ENCODE measurements at places on chromosomes 4 and X.

- DNase-seq = no peak
Observed at GRCh38 chr4:4750187-4750586, 109.3 kb upstream of the MSX1 start.

- DNase-seq = no peak
Observed at GRCh38 chrX:39164212-39164611, 363.0 kb downstream of the MID1IP1 start.

GRCh38 chrX:55640854-55641253 lies 17.7 kb downstream of the FOXR2 start:
- no peak for DNase-seq

DNA sequence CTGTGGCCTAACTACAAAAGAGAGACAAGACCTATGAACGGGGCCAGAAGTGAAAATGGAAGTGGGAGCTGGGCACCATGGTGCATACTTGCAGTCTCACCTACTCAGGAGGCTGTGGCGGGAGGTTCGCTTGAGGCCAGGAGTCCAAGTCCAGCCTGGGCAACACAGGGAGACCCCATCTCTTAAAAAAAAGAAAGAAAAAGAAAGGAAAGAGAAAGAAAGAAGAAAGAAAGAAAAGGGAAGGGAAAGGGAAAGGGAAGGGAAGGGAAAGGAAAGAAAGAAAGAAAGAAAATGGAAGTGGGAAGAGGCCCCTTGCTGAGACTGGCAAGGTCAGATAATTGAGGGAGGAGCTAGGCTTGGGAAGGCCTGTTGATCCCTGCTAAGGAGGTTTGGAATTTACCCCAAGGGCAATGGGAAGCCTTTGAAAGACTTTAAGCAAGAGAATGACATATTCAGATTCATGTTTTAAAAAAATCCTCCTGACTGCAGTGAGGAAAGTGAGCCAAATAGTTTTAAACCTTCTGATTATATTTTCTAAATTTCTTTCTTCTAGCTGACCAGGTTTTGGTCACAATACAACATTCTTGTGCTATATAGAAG lies 17.7 kb upstream of the HERC5 start:
- DNase-seq = no peak

DNA sequence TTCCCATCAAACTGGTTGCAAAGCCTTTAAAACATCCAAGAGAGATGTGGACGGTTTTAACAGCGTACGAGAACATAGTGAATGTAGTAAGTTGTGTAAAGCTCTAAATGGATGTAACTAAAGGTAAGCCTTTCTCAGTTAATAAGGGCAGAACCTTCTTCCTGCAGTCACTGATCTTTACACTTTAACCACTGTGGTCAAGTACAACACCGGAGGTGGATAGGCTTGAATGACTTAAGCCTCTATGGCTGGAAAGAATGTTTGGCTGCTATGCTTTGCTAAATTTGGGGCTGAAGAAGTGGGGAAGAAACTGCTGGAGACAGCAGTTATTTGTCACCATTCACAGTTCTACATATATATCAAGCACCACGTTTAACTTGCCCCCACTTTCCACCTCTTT lies 285.1 kb upstream of the FMR1 start:
- DNase-seq = no peak

DNA sequence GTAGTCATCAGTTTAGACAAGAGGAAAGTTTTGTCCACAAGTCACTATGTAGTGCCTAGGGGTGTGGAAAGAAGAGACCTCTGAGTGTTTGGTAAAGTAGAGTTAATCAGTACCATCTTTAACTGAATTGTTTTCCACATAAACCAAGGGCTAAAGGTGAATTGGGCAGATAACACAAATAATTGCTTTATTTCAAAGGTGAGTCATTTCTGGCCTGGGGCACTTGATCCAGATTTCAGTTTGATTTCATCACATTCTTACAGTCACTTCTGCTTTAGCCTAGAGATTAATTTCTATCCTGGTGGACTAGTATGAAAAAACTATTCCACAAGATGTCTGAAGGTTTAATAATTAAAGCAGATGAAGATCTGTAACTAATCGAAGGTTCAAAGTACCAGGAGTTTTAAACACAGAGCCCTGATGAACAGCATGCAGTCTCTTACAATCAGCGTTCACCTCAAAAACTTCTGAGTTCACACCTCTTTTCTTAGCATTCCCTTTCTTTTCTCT lies 74.5 kb upstream of the BOD1L1 start:
- no peak for DNase-seq

- no peak for DNase-seq
Observed at GRCh38 chr4:147772056-147772455, 40.2 kb downstream of the ARHGAP10 start.

- DNase-seq = no peak
Observed at GRCh38 chrX:6067600-6067999, 161.1 kb downstream of the NLGN4X start.

DNA sequence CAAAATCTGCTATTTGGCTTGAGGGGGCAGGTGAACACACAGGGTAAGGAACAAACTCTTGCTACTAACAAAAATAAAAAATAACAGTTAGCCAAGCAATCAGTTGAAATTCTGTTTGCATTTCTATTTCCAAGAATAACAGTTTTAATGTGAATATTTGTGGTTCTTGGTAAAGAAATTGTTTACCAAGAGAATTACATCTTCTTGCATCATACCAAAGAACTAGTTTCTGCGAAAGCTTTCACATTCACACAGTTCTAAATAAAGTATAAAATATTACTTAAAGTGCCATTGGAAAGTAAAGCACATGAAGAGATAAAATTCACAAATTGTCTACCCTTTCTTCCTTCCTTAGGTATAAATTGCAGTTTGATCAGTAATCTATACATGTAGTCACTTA lies 54.4 kb downstream of the KLHL4 start:
- no peak for DNase-seq

DNA sequence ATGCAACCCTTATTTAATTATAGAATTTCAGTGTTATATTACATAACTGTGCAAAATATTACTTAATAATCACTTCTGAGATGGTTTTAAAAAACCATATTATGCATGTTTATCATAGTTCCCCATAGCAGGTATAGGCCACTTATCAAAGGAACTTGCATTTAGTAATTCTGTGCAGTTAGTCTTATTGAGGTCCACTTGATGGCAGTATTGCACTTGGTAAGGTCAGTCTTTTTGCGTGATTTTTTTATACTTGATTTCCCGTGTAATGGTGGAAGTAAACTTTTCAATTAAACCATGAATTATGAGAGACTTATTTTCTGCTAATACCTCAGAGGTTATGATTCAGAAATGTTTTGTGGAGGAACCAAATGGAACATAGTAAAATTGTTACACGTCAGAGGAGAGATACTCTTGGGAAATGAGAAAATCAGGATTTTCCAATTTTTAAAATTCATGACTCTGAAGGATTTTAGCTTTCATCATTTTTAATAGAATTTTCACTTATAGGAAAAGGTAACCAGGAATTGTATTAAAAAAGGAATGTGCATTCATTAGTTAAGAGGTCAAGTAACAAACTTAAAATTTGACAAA lies 230.0 kb downstream of the CCSER1 start:
- DNase-seq = no peak

DNA sequence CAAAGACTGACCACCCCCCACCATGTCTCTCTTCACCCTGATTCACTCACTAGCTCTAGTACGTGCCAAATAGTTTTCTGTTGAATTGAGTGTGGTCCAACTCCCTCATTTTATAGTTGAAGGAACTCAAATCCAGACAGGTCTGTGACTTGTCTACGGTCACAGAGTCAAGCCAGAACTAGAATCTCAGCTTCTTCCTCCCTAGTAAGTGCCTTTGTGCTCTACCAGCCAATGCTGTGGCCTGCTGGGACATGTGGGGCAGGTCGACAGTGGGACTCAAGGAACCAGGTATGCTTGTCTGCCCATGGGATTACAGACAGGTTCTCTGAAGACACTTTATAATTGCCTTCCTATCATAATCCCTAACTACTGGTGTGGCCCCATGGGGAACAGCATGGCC lies 108.6 kb upstream of the CPEB2 start:
- no peak for DNase-seq

- DNase-seq = no peak
Observed at GRCh38 chr4:176790398-176790797, 2.3 kb downstream of the VEGFC start.

GRCh38 chrX:43865791-43866190 lies 16.5 kb downstream of the MAOB start:
- DNase-seq = no peak

DNA sequence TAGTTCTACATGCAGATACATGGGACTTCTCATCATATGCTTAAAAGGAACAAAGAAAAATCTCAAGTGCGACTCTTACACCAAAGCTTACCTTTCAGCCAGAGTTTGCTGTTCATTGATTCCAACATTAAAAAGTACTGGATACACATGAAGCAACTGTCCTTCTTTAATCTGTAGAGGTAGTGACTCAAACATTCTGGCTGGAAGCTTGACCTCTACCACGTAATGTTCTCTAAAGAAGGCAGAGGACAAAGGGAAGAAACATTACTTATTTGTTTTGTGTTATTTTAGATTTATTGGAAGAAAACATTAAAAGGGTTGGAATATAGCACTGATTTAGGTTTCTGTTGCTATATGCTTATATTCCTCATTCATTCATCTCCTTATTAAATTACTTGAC lies 476.1 kb downstream of the IL15 start:
- DNase-seq = no peak

- DNase-seq = no peak
Observed at GRCh38 chrX:19677121-19677520, 161.8 kb upstream of the MAP3K15 start.

- no peak for DNase-seq
Observed at GRCh38 chrX:74451450-74452198, 30.3 kb downstream of the SLC16A2 start.

DNA sequence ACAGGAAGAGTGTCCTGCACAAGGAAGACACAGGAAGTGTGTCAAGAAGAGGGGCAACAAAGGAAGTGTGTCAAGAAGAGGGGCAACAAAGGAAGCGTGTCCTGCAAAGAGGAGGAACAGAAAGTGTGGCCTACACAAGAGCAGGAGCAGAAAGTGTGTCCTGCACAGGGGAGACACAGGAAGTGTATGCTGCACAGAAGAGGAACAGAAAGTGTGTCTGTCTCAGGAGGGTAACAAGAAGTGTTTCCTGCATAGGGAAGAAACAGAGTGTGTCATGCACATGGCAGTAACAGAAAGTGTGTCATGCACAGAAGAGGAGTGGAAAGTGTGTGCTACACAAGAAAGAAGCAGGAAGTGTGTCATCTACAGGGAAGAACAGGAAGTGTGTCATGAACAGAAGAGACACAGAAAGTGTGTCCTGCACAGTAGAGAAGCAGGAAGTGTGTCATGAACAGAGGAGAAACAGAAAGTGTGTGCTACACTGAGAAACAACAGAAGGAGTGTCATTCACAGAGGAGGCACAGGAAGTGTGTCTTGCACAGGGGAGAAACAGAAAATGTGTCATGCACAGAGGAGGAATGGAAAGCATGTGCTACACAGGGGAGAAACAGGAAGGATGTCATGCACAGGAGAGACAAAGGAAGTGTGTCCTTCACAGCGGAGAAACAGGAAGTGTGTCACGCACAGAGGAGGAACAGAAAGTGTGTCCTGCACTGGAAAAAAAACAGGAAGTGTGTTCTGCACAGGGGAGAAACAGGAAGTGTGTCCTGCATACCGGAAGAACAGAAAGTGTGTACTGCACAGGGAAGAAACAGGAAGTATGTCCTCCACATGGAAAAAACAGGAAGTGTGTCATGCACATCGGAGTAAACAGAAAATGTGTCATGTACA lies 526.4 kb upstream of the PRKX start:
- no peak for DNase-seq

- DNase-seq = no peak
Observed at GRCh38 chr4:81538716-81539427, 67.2 kb upstream of the RASGEF1B start.

DNA sequence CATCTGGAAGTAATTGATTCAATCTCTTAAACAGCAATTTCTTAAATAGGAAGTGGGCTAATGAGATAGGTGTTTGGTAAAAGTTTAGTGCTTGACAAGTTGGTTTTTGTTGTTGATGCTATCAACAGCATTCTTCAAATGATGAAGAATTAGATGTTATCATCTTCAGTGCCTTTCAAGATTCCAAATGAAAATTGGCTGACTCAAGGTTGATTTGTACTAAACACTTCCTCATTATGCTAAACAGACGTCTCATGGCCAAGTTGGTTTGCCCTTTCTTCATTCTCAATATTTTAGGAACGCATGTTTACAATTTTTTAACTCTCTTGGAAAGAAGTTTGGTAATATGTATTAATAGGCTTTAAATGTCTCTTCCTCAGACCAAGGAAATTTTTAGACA lies 86.0 kb downstream of the MID1IP1 start:
- no peak for DNase-seq

DNA sequence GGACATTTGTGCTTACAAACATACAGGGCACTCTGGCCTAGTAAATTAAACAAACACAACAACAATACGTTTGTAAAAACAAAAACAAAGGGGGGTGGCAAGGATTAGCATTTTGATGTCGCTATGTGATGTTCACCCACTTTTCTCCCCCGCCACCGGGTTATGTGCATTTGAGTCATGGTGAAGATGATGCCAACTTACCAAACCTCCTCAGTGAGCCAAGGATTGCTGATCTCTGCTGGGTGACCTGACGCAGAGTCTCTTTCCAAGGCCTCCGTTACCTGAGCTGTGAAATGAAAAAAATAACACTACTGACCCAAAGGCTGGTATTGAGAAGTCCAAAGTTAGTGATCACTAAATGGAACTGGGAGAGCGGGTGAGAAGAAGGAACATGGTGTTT lies 85.4 kb downstream of the RBM47 start:
- no peak for DNase-seq

DNA sequence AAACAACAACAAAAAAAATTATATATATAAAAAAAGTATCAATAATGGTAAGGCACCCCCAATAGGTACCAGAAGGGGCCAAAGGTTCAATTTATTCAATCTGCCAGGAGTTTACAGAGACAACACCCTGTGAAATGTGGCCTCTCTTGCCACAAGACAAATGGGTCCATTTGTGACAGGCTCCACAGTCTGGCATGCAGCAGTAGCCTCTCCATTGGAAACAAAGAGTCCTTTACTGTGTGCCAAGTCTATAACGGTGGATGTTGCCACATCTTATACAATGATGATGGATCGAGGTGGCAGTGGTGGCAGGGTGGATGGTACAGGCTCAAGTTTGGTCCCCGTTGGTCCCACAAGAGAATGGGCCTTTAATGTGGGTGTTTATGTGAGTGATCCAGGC lies 70.1 kb upstream of the SH3RF1 start:
- DNase-seq = no peak

DNA sequence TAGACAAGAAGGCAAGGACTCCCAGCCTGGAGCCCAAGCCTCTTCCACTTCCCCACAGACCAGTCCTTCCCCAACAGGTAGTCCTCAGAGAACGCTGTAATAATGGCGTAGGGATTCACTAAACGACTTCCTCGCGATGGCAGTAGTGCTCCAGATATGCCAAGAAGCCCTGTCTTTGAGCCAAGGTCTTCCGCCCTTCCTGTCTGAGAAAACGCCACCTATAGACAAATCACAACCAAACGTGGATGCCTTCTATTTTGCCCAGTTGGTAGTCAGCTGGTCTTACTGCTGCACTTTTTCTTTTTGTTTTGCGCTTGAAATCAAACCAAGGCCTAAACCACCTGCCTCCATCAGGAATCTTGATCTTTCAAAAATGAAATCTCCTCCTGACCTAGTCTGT lies 203.3 kb downstream of the OR13H1 start:
- DNase-seq = no peak

GRCh38 chr4:186839122-186840037 lies 115.7 kb upstream of the FAT1 start:
- no peak for DNase-seq

Measured in GM12864 (cell line).